ENCODE measurements at places on chromosomes 12 and 14.
A peak's percentile ranks its signal among the peaks of the same experiment; 100 is the strongest.

- no peak for DNase-seq
These were observed 11.5 kb downstream of the SPTSSA start for GRCh38 chr14:34450542-34450915.

- DNase-seq: no peak
These were observed 77.2 kb downstream of the BAZ1A start for GRCh38 chr14:34797747-34798583.

DNA sequence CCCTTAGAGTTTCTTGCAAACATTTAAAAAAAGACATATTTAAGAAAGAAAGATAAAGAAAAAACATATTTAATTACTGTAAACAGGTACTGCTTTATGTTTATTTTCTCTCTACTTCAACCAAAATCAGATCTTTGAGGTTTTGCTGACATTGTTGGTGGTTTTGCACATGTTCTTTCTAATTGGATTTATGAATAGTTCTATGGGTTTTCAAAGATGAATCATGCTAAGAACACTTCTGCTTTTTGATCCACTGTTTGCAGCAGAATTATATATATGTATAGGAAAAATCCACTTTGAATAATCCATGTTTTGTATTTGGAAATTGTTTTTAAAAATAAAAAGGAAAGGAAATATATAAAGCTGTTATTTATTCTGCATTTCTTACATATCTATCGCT, 78.4 kb downstream of the FRMD6 start:
- DNase-seq: no peak

- DNase-seq: no peak
These were observed 180.9 kb upstream of the CNTN1 start for GRCh38 chr12:40511341-40511740.

- no peak for DNase-seq
These were observed 133.8 kb upstream of the TBX3 start for GRCh38 chr12:114817571-114818425.

- DNase-seq: peak; percentile 13
These were observed 267.6 kb downstream of the DUSP6 start for GRCh38 chr12:89084751-89085150.

GRCh38 chr14:106347890-106348755, 821.7 kb downstream of the TMEM121 start:
- no peak for DNase-seq

- DNase-seq: no peak
These were observed 7.1 kb downstream of the BCL11B start for GRCh38 chr14:99264691-99265450.

DNA sequence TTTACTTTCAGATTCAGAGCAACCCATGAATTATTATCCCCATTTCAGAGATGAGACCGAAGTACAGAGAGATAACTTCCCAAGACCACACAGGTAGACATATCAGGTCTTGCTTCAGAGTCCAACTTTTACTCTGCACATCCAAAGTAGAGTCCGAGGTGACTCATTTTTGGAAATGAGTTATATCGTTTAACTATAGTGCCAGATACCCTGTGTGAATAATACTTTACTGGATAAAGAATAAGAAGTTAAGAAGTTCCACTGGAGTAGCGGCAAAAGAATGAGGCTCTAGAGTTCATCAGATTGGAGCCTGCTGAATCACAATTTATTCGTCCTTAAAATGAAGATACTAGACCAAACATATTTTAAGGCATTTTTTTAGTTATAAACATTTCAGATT, 124.7 kb downstream of the EPS8 start:
- no peak for DNase-seq

DNA sequence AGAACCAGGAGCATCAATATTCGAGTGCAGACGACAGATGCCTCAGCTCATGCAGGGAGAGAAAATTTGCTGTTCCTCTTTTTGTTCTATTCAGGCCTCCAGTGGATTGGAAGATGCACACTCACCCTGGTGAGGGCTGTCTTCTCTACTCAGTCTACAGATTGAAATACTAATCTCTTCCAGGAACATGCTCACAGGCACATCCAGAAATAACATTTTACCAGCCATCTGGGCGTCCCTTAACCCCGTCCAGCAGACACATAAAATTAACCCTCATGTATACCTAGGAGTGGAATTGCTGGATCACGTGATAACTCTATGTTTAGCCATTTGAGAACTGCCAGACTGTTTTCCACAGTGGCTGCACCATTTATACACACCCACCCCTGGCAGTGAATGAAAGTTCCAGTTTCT, 4.5 kb upstream of the OAS2 start:
- DNase-seq: no peak
